ENCODE measurements at places on chromosomes 3 and 15.

DNA sequence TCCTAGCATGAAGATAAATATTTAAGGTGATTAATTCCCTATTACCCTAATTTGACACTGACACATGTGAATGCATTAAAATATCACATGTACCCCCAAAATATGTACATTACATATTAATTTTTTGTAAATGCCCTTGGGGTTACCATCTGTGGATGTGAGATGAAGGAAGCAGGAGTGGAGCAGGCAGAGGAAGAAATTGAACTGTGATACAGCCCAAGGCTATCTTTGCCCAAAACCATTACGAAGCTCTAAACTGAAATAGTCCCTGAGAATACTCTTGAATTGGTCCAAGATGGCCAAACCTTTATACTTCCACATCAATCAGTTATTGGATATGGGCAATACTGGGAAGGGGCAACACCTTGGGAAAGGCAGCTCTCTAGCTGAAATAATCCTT, 105.0 kb downstream of the CLASP2 start:
- no peak for DNase-seq

GRCh38 chr3:49992326-49992725, 52.4 kb downstream of the RBM6 start:
- no peak for DNase-seq

- no peak for DNase-seq
These were observed 707.0 kb downstream of the ROBO2 start for GRCh38 chr3:77746892-77747291.

GRCh38 chr3:78495301-78495700, 1272.5 kb downstream of the ROBO1 start:
- no peak for DNase-seq

- no peak for DNase-seq
These were observed 15.3 kb upstream of the STRIT1 start for GRCh38 chr3:155308831-155309230.

DNA sequence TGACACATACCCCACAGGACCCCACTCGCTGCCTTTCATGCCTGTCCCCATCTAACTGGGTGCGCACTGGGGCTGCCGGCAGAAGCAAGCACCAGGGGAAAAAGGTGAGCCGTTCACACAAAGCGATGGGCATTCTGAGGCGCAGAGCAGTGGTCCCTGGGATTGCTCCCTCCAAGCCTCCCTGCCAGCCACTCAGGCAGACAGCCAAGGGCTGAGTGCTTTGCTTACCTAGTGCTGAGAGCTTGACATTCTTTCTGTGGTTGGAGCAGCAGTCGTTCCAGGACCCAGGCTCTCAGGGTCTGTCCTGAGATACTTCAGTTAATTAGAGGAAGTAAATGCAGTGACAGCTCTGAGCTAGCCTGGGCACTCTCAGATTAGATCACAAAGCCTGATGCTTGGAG, 5.7 kb downstream of the ESYT3 start:
- no peak for DNase-seq

DNA sequence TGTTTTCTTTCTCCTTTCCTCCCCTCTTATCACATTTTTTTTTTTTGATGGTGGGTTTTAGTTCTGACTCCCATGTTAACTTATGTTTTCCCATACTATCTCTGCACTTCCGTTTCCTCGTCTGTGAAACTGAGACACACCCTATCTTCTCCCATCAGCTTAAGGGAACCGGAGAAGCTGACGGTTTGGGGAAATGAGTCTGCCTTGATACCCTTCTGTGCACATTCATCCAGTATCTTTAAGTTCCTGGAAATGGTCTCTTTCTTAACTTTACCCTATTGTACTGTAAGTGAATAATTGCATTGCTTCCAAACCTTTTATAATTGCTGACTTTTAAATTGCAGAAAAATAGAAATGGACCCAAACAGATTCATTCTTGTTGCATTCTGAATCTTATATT, 26.2 kb upstream of the CFAP161 start:
- no peak for DNase-seq

GRCh38 chr3:168653255-168653654, 557.5 kb upstream of the GOLIM4 start:
- DNase-seq, result no peak

- no peak for DNase-seq
These were observed 42.0 kb downstream of the CRYBG3 start for GRCh38 chr3:97863775-97864174.

- no peak for DNase-seq
These were observed 15.4 kb upstream of the KLF15 start for GRCh38 chr3:126372413-126373145.

Data from central memory CD4-positive, alpha-beta T cell (primary cell).